ENCODE measurements at places on chromosomes 2 and 18.

DNA sequence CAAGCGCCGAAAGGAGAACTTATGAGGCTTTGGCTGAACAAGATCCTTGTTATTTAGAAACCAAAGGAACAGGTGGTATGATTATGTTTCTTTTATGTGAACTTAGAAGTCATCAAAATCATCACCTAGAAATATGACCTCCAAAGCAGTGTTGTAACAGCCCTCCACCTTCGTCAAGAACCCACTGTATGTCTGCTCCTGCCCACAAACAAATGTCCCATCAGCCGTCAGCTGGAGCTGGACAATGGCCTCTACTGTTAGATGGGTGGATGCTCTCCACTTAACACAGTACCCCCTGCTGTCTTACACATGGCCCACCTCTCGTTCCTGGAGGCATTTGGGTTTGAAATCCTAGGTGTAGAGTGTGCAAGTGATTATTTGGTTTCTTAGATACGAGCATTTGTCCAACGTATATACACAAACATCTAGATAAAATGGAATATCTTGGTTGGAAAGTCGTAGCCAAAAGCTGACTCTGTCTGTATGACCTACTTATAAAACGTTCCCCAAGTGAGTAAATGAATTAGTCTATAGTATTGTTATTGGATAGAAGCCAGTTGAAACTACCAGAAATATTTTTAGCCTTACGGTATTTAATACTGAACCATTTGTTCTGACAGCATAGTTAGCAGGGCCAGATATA is 113.0 kb downstream of the CRIM1 start:
- H3K36me3 ChIP-seq: peaks cover 71% of the 10 kb centered on the region
- H3K4me3 ChIP-seq: no peak overlapping the region
- no peak for DNase-seq
- H3K27ac ChIP-seq: no peak overlapping the region
- H3K4me1 ChIP-seq: no peaks in the 10 kb centered on the region

- H3K27me3 ChIP-seq: no peaks in the 10 kb centered on the region
Observed at GRCh38 chr2:190853531-190854383, 26.9 kb upstream of the GLS start.

DNA sequence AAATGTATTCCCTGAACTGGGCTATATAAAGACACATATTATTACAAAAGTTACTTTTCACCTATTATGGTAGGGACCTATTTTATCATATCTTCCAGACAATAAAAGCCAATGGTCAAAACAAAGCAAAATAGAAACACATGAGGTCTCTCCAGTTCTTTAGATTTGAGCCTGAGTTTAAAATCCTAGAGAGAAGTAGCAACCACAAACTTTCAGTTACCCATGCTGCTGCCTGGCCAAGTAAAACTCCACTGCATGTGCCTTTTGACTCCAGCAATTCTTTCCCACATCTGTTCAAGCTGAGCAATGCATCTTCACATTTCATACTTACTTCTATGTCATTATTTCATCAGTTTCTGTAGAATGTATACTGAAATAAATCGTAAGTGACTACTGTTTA is 405.3 kb downstream of the STK39 start:
- no peaks in the 10 kb centered on the region for H3K27me3 ChIP-seq
- H3K4me1 ChIP-seq: peaks cover 9% of the 10 kb centered on the region
- no peaks in the 10 kb centered on the region for H3K36me3 ChIP-seq
- no peak overlapping the region for H3K27ac ChIP-seq
- no peak for DNase-seq
- H3K4me3 ChIP-seq: no peak overlapping the region

DNA sequence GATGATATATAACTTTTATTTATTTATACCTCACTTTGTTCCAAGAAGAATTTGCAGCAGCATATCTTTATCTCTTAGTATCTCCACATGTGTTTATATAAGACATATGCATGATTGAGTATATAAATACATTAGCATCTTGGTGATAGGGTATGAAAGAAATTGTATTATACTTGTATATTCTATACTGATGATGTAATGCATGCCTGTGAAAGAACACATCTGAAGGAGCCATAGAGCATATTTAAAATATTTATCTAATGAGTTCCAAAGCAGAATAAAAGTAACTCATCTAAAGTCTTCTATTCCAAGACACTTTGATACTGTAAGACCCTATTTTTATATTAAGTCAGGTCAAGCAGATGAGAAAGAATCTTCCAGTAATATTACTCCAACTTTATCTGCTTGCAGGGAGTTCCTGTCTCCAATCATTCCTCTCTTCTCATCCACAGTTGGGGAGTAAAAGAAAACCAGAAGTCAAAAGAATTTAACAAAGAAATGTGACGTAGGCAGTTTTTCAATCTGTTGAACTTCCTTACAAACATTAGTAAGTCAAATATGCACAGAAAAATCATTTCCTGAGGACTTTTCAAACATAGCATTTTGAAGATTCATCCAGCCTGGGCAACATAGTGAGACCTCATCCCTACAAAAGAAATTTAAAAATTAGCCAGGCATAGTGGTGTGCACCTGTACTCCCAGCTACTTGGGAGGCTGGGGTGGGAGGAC is 76.7 kb downstream of the DTNB start:
- H3K27me3 ChIP-seq: no peaks in the 10 kb centered on the region
- H3K27ac ChIP-seq: no peak overlapping the region
- H3K4me3 ChIP-seq: no peak overlapping the region
- no peaks in the 10 kb centered on the region for H3K36me3 ChIP-seq
- DNase-seq: no peak

DNA sequence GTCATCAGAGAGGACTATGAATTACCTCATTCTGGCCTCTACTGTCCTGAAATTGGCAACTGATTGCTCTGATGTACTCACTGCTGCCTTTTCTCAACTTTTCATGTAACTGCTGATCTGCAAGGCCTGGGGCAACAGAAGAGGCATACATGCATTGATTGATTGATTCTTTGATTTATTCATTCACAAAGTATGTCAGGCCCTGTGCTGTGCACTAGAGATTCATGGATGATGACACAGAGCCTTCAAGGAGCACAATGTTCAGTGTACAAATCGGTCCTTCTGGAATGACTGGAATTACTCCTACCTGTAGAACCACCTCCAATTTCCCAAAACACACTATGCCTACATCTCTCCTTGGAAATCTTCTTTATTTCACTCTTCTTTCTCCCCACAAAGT is 111.3 kb downstream of the LRATD1 start:
- no peak for DNase-seq
- H3K27ac ChIP-seq: no peak overlapping the region
- H3K27me3 ChIP-seq: no peaks in the 10 kb centered on the region
- no peak overlapping the region for H3K4me3 ChIP-seq

DNA sequence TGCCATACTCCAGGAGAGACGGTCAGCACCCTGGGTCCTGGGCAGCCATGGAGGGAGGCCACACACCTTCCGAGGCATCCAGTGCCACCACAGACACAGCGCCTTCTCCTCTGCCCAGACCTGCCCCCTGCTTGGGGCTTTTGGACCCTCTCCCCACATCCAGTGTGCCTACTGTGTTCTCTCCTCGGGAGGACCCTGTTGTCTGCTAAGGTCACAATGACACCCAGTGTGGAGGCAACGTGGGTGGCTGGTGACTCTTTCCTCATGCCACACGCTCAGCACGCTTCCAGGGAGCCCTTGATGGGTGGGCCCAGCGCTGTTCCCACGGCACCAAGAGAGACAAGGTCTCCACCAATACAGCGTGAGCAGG is 251.9 kb downstream of the EIPR1 start:
- no peaks in the 10 kb centered on the region for H3K27me3 ChIP-seq
- DNase-seq: no peak
- no peak overlapping the region for H3K4me3 ChIP-seq

DNA sequence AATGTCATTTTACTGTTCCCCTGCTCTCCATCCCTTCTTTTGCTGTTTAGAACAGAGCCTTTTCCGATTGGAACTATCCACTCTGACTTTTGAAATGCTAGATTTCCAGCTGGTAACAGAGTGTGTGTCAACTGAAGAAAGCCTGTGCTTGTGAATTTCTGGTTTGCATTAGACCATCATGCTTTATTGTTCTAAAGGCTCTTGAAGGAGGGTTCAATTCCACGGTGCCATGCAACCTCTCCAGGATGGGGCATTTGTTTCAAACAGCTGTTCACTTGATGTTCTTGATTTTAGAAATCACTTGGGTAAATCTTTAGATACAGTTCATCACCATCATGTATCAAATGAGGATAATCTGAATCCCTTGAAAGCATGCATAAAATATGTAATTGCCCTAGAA is 156.7 kb downstream of the QPCT start:
- no peaks in the 10 kb centered on the region for H3K4me1 ChIP-seq
- DNase-seq: no peak
- H3K4me3 ChIP-seq: no peak overlapping the region
- H3K27me3 ChIP-seq: no peaks in the 10 kb centered on the region
- H3K36me3 ChIP-seq: no peaks in the 10 kb centered on the region
- no peak overlapping the region for H3K27ac ChIP-seq

GRCh38 chr18:77144046-77144445 is 11.5 kb upstream of the MBP start:
- no peaks in the 10 kb centered on the region for H3K36me3 ChIP-seq
- no peak overlapping the region for H3K4me3 ChIP-seq
- no peaks in the 10 kb centered on the region for H3K27me3 ChIP-seq
- DNase-seq: no peak

DNA sequence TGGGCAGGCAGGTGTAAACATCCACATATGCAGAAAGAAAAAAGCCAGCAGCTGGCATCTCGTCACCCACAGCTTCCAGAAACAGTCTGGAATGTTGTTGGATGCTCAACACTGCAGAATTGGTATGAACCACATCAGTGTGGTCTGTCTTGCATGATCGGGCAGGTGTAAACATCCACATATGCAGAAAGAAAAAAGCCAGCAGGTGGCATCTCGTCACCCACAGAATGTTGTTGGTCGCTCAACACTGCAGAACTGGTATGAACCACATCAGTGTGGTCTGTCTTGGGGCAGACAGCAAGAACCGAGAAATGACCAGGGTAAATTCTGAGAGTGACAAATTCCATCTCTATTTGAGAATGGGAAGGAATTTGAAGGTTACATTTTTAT is 39.6 kb downstream of the DOCK10 start:
- peaks cover 11% of the 10 kb centered on the region for H3K27me3 ChIP-seq
- no peak overlapping the region for H3K4me3 ChIP-seq
- no peak for DNase-seq
- no peaks in the 10 kb centered on the region for H3K36me3 ChIP-seq

DNA sequence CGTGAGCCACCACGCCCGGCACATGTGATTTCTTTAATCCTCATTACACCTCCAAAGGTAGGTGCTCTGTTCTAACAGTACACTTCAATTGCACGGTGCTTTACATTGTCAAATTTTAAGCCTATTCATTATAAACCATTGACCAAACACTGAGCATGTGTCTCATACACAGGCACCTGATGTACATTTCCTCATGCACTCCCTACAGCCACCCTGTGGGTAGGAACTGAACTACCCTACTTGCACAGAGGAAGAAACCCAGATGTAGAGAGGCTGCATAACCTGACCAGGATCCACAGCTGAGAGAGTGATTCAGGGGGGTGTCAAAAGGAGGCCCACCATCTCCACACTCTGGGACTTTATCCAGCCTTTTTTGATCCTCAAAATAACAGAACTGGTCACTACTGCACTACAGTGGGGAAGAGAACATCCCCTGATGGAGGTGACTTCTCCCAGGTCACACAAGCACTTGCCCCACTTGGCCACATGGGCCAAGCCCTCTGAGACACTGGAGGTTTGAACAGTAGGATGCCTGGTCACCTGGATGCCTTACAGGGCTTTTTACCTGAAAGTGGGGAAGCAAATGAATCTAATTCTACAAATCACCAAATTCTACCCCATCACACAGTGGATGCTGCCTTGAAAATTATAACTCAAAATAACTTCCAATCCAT is 6.9 kb upstream of the DPYSL5 start:
- no peaks in the 10 kb centered on the region for H3K4me1 ChIP-seq
- no peak overlapping the region for H3K4me3 ChIP-seq
- no peaks in the 10 kb centered on the region for H3K36me3 ChIP-seq
- peaks cover 59% of the 10 kb centered on the region for H3K27me3 ChIP-seq
- no peak overlapping the region for H3K27ac ChIP-seq

DNA sequence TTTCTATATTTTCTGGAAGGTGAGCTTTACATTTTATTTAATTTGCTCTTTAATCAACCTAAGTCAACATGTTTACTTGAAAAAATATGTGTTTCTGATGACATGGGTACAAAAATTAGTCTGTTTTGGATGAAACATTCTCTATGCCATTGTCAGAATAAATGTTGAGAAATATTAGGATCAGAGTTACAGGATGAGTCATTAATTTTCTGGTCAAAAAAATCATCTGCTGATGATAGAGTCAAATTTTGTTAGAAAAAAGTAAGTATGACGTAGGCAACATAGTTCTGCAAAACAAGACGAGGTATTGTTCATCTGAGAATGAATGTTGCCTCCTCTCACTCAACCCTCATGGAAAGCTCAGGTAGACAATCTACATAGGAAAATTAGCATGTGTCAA is 107.6 kb upstream of the CAVIN2 start:
- H3K4me1 ChIP-seq: no peaks in the 10 kb centered on the region
- no peak for DNase-seq

DNA sequence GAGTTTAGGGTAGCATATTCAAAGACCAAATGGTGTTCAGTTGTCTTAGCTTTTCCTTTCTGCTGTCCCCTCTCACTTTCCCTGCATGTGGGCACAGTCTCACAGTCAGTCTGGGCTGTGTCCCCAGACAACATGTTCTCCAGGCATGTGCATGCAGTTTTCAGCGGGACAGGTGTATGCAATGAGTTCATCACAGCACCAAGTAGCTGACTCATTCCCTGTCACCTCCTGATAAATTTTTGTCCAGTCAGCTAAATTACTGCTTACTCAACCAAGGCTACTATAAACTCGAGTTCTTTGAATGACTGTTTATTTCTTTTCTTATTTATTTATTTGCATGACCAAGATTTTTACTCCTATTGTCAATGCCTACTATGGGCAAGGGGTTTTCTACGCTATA is 148.8 kb upstream of the CDH19 start:
- H3K27me3 ChIP-seq: no peaks in the 10 kb centered on the region
- H3K4me3 ChIP-seq: no peak overlapping the region
- H3K27ac ChIP-seq: no peak overlapping the region
- DNase-seq: no peak
- no peaks in the 10 kb centered on the region for H3K4me1 ChIP-seq
- H3K36me3 ChIP-seq: no peaks in the 10 kb centered on the region

- H3K4me3 ChIP-seq: no peak overlapping the region
- no peaks in the 10 kb centered on the region for H3K36me3 ChIP-seq
- no peak overlapping the region for H3K27ac ChIP-seq
- no peaks in the 10 kb centered on the region for H3K27me3 ChIP-seq
- DNase-seq: peak; percentile 79
Observed at GRCh38 chr2:219689676-219690628, 62.5 kb downstream of the SLC4A3 start.

- no peaks in the 10 kb centered on the region for H3K4me1 ChIP-seq
- no peak overlapping the region for H3K4me3 ChIP-seq
- H3K36me3 ChIP-seq: no peaks in the 10 kb centered on the region
- peaks cover 3% of the 10 kb centered on the region for H3K27me3 ChIP-seq
Observed at GRCh38 chr2:104250635-104251034, 603.3 kb upstream of the POU3F3 start.
